H9 (cell line): ENCODE measurements at places on chromosomes 3 and 15.
A peak's percentile ranks its signal among the peaks of the same experiment; 100 is the strongest.

- DNase-seq = peak; percentile 26
- H3K27me3 ChIP-seq = no peaks in the 10 kb centered on the region
- peaks cover 2% of the 10 kb centered on the region; the same call in 1 of the 2 replicates for H3K4me1 ChIP-seq
Measured at GRCh38 chr15:64845831-64846595, 4.3 kb downstream of the PLEKHO2 start.

DNA sequence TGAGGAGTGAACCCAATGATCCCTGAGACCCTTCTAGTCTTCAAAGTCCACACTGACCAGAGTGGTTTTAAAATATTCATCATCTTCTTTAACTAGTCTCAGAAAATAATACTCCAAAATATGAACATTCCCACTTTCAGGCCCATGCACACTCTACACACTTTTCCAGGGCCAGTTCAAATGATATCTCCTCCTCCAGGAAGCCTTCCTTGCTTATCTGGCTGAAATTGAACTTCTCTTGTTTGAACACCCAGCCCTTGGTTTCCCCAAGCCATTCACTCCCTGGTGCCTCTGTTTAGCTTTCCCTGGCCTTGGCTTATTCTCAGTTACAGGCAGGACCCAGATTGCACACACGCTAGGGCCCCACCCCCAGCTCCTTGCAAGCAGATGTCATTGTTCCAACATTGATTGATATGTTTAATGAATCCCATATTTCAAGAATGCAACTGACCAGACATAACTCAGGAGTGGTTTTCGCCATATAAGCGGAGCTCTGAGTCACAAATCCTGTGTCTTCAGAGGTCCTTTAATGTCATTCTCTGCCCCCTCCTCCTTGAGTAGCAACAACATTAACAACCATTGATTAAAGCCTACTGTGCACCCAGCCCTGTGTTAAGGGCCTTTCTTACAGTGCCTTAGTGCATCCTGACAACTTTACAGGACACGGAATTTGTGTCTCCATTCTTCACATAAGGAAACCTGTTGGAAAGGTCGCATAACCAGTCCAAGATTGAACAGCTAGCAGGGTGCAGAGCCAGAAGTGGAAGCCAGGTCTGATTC lies 2.1 kb downstream of the ITGA11 start:
- H3K27ac ChIP-seq = no peak overlapping the region
- H3K4me1 ChIP-seq = no peaks in the 10 kb centered on the region
- peak; percentile 8 for DNase-seq
- H3K4me3 ChIP-seq = no peak overlapping the region
- H3K36me3 ChIP-seq = no peaks in the 10 kb centered on the region

GRCh38 chr3:197804511-197804910 lies 13.5 kb downstream of the LRCH3 start:
- H3K36me3 ChIP-seq = peaks cover 8% of the 10 kb centered on the region
- no peaks in the 10 kb centered on the region; the same call in 1 of the 2 replicates for H3K4me1 ChIP-seq
- no peak for DNase-seq
- H3K4me3 ChIP-seq = no peak overlapping the region

- no peak overlapping the region for H3K27ac ChIP-seq
- no peak for DNase-seq
- H3K36me3 ChIP-seq = no peaks in the 10 kb centered on the region
- H3K27me3 ChIP-seq = no peaks in the 10 kb centered on the region
- H3K4me1 ChIP-seq = no peaks in the 10 kb centered on the region; the same call in 1 of the 2 replicates
- H3K4me3 ChIP-seq = no peak overlapping the region
Measured at GRCh38 chr3:35648347-35648746, 9.0 kb downstream of the ARPP21 start.

DNA sequence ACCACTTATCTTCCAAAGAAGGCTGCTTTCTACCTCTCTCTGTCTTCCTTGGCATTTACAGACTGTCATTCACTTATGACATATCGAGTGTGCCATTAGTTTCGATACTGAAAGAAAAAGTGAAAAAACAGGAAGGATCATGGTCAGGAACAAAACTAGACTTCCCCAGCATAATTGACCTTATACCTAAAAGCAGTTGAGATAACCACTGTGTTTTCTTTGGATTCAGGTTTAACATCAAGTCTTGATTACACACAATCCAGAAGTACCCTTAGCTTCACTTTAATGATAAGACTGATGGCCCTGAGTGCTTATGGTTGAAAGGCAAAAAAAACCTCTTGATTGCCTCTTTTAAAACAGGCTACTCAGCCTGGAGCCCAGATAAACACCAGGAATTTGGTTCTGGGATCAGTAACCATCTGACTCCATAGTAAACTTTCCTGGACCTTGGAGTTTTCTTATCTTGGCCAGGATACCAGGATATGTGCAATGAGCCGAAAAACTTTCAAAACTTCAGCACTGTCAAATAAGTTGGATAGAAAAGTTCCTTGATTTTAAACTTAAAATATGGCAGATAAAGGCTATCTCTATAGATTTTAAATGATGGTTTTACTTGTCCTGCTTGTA lies 5.0 kb upstream of the UACA start:
- no peak overlapping the region for H3K4me3 ChIP-seq
- H3K27me3 ChIP-seq = no peaks in the 10 kb centered on the region
- DNase-seq = no peak
- no peak overlapping the region for H3K27ac ChIP-seq

DNA sequence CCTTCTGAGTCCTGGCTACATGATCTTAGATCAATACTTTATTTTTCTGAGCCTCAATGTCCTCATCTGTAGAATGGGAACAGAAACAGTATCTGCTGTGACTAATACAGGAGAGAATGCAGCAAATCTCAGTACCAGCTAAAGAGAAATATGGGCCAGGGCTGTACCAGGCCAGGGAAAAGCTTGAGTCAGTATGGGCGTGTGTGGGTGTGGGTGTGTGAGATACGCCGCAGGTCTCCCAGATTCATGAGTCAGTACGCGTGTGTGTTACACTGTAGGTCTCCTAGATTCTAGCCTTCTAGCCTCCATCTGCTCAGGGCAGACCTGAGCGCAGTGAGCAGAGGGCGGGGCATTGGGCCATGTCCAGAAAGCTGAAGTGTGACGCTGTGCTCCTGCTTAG lies 15.2 kb downstream of the GNAI2 start:
- DNase-seq = no peak
- no peak overlapping the region; the same call in 2 of the 3 replicates for H3K4me3 ChIP-seq
- no peaks in the 10 kb centered on the region for H3K4me1 ChIP-seq
- H3K36me3 ChIP-seq = peaks cover 7% of the 10 kb centered on the region
- H3K27ac ChIP-seq = no peak overlapping the region

- no peak overlapping the region for H3K4me3 ChIP-seq
- no peaks in the 10 kb centered on the region for H3K27me3 ChIP-seq
- peaks cover 35% of the 10 kb centered on the region for H3K4me1 ChIP-seq
- no peak overlapping the region for H3K27ac ChIP-seq
Measured at GRCh38 chr15:43930556-43930955, 103.8 kb downstream of the WDR76 start.

- no peak overlapping the region for H3K4me3 ChIP-seq
- no peaks in the 10 kb centered on the region for H3K27me3 ChIP-seq
- no peak for DNase-seq
- H3K4me1 ChIP-seq = no peaks in the 10 kb centered on the region
Measured at GRCh38 chr3:101720851-101721840, 3.3 kb upstream of the CEP97 start.

DNA sequence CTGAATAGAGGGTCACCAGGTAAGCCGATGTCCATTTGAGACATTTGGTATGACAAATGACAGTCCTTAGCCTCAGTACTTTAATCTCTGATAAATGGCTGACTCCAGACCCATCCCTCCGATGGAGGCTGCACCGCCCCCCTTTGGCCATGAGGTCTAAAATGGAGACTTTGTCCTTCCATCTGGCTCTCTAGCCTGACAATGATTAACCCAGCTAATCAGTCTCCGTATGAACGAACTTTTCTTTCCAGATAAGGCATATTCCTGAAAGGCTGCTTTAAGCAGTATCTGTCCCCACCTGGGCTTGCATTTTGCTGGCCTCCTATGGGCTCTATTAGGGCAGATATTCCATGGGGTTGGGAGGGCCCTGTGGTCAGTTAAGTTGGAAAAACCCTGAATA lies 10.8 kb upstream of the MYZAP start:
- no peak for DNase-seq
- no peak overlapping the region for H3K4me3 ChIP-seq
- H3K36me3 ChIP-seq = no peaks in the 10 kb centered on the region
- no peaks in the 10 kb centered on the region for H3K27me3 ChIP-seq

DNA sequence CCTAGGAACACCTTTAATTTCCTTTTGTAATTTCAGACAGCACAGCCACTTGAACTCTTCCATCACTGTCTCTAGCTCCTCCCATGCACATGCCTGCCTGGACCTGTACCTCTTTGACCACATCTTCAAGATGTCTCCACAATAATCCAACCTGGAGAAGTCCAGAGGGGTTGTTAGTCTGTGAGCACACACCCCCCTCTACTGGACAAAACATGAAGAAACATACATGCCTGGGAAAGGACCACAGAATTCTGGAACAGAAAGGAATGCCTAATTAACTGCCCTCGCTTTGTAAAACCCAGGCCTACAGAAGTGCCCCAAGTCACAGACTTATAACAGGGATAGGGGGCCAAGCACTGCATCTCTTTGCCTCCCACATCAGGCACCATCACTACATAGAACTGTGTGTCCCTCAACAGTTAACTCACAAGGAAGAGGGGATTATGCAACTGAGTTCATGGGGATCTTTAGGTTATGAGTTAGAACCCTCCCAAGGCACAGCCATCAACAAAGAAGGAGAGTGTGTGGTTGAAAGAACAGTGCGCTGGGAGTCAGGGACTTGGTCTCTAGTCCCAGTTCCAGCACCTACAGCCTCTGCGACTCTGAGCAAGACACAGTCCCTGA lies 61.7 kb downstream of the FMN1 start:
- H3K27ac ChIP-seq = no peak overlapping the region
- no peaks in the 10 kb centered on the region for H3K4me1 ChIP-seq
- DNase-seq = peak; percentile 52
- H3K27me3 ChIP-seq = no peaks in the 10 kb centered on the region
- H3K4me3 ChIP-seq = no peak overlapping the region

- no peak overlapping the region for H3K27ac ChIP-seq
- H3K27me3 ChIP-seq = no peaks in the 10 kb centered on the region
- no peaks in the 10 kb centered on the region; the same call in 1 of the 2 replicates for H3K4me1 ChIP-seq
- no peak overlapping the region for H3K4me3 ChIP-seq
Measured at GRCh38 chr3:197989651-197990050, 29.6 kb downstream of the LMLN start.

DNA sequence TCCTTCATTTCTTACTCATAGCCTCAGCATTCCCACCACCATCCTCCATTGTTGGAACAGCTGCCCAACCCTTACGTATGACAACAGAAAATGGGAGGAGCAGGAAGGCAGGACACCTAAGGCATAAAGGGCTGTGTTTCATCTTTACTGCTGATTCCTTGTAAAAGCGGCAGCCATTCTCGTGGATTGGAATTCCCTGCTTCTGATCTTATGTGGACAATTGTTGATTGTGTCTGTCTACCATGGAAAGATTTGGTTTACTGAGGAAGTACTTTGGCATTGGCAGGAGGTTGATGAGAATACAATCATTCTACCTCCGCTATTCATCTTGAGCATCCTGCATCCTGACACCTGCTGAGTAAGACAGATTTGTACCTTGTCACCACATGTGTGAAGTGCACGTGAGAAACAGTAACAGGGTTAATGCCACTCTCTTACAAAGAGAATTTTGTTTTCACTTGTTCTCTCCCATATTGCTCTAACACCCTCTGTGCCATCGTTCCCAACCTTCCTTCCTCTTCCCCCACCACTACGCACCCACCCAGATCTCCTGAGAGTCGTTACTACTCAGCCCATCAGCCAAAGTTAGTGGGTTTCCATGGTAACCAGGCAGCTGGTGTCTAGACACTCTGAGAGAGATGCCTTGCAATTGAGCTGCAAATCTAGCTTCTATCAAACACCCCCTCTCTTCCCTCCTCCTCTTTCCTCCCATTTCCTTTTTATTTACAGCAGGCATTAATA lies 75.7 kb downstream of the GAP43 start:
- DNase-seq = peak; percentile 80
- peaks cover 2% of the 10 kb centered on the region; the same call in 1 of the 2 replicates for H3K4me1 ChIP-seq
- H3K27ac ChIP-seq = peak overlapping the region; percentile 2
- no peak overlapping the region for H3K4me3 ChIP-seq
- H3K36me3 ChIP-seq = no peaks in the 10 kb centered on the region
- no peaks in the 10 kb centered on the region for H3K27me3 ChIP-seq

GRCh38 chr3:170429050-170429449 lies 10.4 kb downstream of the CLDN11 start:
- no peaks in the 10 kb centered on the region for H3K27me3 ChIP-seq
- H3K4me3 ChIP-seq = no peak overlapping the region
- no peak overlapping the region for H3K27ac ChIP-seq
- DNase-seq = no peak
- H3K36me3 ChIP-seq = peaks cover 2% of the 10 kb centered on the region; the same call in 2 of the 3 replicates

DNA sequence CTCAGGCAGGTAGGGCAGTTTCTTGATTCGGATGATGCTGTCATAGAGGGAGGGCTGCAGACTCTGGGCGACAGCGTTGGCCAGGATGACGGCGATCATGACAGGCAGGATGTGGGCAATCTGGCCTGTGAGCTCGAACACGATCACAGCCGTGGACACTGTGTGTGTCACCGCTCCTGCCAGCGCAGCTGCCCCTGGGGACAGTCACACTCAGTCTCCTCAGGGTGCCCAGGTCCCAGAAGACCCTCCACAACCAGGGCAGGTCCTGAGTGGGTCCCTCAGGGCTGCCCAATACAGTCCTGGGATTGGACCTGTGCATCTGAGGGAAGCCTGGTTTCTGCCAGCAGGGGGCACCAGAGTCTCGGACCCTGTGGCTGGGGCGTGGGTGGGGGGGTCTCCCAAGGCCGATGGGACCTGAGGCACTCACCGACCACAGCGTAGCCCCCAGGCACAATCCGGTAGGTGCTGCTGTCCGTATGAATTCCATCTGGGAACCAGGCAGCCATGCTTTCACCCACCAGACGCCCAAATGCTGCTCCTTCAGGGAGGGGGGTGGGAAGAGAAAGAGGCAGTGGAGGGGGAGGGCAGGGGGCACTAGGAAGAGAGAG lies 7.2 kb downstream of the CLCN2 start:
- no peaks in the 10 kb centered on the region for H3K4me1 ChIP-seq
- peak; percentile 65 for DNase-seq
- no peaks in the 10 kb centered on the region for H3K27me3 ChIP-seq

DNA sequence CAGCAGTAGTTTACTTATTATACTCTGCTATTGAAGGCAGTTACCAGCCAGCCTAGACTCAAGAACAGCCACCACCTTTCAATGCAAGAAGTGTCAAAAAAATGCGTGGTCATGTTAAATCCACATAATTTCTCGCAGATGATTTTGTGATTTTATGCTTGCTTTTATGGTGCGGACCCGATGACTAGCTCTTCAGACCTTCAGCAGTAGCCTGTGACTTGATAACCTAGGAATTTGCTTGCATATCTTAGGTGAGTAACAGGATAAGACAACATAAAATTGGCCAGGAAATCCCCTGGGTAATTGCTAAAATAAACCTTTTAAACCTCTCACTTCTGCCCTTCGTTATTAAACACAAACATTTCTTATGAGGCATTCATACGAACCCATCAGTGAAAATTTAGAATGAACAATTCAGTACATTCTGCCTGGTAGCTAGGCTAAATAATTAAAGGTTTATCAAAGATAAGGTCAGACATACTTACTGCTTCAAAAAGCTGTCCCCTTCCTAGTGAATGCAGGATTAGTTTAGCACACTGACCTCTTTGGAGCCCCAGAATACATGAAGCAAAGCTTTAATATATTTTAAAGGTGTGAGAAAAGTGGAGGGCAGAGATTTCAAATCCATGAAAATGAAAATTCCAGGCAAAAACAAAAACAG lies 798.8 kb downstream of the OTOL1 start:
- no peaks in the 10 kb centered on the region for H3K4me1 ChIP-seq
- no peak overlapping the region for H3K27ac ChIP-seq
- DNase-seq = no peak
- no peaks in the 10 kb centered on the region for H3K27me3 ChIP-seq
- H3K36me3 ChIP-seq = no peaks in the 10 kb centered on the region

- H3K27me3 ChIP-seq = no peaks in the 10 kb centered on the region
- H3K4me1 ChIP-seq = peaks cover 2% of the 10 kb centered on the region; the same call in 1 of the 2 replicates
- DNase-seq = no peak
- H3K4me3 ChIP-seq = no peak overlapping the region
- no peaks in the 10 kb centered on the region for H3K36me3 ChIP-seq
Measured at GRCh38 chr3:186053954-186054791, 54.7 kb downstream of the ETV5 start.
